CD4-positive, alpha-beta T cell (primary cell): ENCODE measurements at places on chromosomes 11 and 22. TPM values are rescaled to one million over a fixed set of nuclear protein-coding genes. Genes with fewer than 3 reads are reported as not detected.
A peak's percentile ranks its signal among the peaks of the same experiment; 100 is the strongest.

GRCh38 chr11:131378931-131379330 is 8.5 kb downstream of the NTM start:
- no peak overlapping the region for H3K4me3 ChIP-seq
- no peak overlapping the region for H3K27ac ChIP-seq
- H3K4me1 ChIP-seq: no peaks in the 10 kb centered on the region

- no peak overlapping the region for H3K4me3 ChIP-seq
- DNase-seq: no peak
- no peaks in the 10 kb centered on the region for H3K27me3 ChIP-seq
- no peaks in the 10 kb centered on the region for H3K36me3 ChIP-seq
- no peak overlapping the region for H3K27ac ChIP-seq
Measured at GRCh38 chr11:95595973-95596489, 193.6 kb downstream of the FAM76B start.

DNA sequence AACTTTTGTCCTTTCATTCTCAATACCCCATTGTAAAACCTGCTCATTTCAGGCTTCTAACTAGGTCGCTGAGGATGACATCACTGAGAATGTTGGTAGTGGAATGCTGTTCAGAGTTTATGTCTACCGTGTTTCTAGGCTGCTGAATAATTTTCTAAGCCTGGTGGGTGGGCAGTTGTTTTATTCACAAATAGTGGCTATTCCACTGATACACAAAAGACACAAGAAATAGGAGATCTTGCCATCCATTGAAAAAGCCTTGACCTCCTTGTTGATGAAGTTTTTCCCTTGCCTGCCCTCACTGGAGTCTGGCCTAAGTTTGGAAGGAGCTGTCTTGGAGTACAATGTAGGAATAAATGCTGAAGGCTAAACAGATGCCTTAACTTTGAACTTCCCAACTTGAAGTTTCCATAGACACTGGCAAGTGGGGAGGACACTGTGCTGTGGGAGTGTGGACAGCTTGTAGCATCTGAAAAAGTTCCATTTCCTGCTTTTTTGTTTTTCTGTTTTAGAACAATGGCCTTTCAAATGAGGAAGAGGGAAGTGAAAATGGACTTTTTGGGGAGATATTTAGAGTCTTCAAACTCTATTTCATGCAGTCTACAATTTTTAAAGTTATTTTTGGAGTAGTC is 59.2 kb downstream of the TRIM44 start:
- no peak overlapping the region for H3K4me3 ChIP-seq
- no peaks in the 10 kb centered on the region for H3K4me1 ChIP-seq
- H3K36me3 ChIP-seq: peaks cover 12% of the 10 kb centered on the region
- no peaks in the 10 kb centered on the region for H3K27me3 ChIP-seq

DNA sequence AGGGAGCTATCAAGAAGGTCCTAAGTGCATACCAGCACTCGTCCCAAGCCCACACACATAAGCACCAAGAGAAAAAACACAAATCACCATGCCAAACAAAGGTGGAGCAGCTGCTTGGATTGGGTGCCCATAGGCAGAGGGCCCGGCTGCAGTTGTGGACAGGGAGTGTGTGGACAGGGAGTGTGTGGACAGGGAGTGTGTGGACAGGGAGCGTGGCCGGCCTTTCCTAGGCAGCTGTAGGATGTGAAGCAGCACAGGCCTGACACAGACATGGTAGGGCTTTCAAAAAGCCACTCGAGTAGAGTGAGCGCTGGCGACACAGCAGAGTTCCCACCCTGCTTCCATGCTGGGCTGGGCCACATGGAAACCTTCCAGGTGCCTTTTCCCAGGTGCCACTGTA is 3.5 kb downstream of the RTL6 start:
- DNase-seq: no peak
- H3K27me3 ChIP-seq: no peaks in the 10 kb centered on the region
- peaks cover 5% of the 10 kb centered on the region for H3K36me3 ChIP-seq
- H3K4me3 ChIP-seq: no peak overlapping the region

GRCh38 chr11:107741044-107741823 is 29.4 kb upstream of the SLN start:
- no peaks in the 10 kb centered on the region for H3K4me1 ChIP-seq
- no peak overlapping the region for H3K4me3 ChIP-seq
- no peak overlapping the region for H3K27ac ChIP-seq
- no peak for DNase-seq
- no peaks in the 10 kb centered on the region for H3K36me3 ChIP-seq

DNA sequence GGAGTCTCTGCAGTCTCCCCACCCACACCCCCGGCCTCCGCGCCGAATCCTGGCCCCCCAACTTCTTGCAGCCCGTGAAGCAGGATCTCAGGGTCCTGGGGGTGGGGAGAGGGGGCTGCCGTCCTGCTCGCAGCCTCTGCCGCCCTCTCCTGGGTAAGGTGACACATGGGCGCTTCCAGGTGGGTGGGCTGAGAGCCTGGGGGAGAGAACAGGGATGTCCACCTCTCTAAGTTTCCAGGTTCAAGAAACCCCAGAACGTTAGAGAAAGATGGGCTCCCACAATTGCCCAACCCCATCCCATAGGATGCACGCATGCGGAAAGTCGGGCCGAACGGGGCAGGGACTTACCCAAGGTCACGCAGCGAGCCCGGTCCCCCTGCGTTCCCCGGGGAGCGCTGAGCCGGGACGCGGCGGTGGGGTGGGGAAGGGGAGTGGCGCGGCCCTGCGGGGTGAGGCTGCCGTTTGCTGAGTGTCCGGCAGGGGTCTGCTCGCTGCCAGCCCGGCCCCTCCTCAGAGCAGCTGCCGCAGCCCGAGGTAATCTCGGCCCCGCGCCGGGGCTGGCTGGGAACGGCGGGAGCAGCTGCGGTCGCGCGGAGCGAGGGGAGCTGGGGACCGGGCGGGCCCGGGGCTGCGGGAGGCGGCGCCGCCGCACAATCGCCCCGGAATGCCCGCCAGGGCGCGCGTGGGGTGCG is 705 bp upstream of the CAPN1 start:
- peaks cover 37% of the 10 kb centered on the region for H3K4me1 ChIP-seq
- H3K4me3 ChIP-seq: peak overlapping the region; percentile 97
- H3K36me3 ChIP-seq: peaks cover 25% of the 10 kb centered on the region
- DNase-seq: peak; percentile 52
- no peaks in the 10 kb centered on the region for H3K27me3 ChIP-seq

DNA sequence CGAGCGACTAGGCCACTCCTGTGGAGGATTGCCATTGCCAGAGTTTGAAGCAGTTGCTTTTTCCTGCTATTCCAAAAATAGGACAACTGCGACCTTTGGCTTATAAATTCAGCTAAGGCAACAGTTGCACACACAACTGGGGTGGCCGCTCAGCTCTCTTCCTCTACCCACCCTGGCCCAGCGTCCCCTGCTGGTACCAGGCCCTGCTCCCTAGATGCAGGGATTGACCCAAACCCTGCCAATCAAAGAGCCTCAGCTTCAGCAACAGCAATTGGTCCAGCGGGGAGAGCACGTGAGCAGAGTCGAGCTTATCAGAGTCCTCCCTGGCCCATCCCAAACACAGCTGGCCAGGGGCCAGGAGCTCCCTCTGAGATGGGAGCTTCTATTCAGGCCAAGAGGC is 22.0 kb upstream of the CABP2 start:
- H3K27me3 ChIP-seq: no peaks in the 10 kb centered on the region
- no peaks in the 10 kb centered on the region for H3K4me1 ChIP-seq
- H3K4me3 ChIP-seq: no peak overlapping the region
- DNase-seq: no peak
- no peak overlapping the region for H3K27ac ChIP-seq

- H3K27ac ChIP-seq: no peak overlapping the region
- peaks cover 2% of the 10 kb centered on the region for H3K27me3 ChIP-seq
- H3K36me3 ChIP-seq: no peaks in the 10 kb centered on the region
- H3K4me1 ChIP-seq: no peaks in the 10 kb centered on the region
- no peak for DNase-seq
- H3K4me3 ChIP-seq: no peak overlapping the region
Measured at GRCh38 chr11:70688142-70688541, 289.8 kb downstream of the CTTN start.

- no peak for DNase-seq
- no peak overlapping the region for H3K4me3 ChIP-seq
- H3K4me1 ChIP-seq: no peaks in the 10 kb centered on the region
- no peak overlapping the region for H3K27ac ChIP-seq
Measured at GRCh38 chr11:1226986-1227550, 4.2 kb downstream of the MUC5B start.

GRCh38 chr11:74579577-74580270 is 12.7 kb upstream of the POLD3 start:
- no peak overlapping the region for H3K4me3 ChIP-seq
- no peak overlapping the region for H3K27ac ChIP-seq
- H3K4me1 ChIP-seq: no peaks in the 10 kb centered on the region
- H3K27me3 ChIP-seq: no peaks in the 10 kb centered on the region

DNA sequence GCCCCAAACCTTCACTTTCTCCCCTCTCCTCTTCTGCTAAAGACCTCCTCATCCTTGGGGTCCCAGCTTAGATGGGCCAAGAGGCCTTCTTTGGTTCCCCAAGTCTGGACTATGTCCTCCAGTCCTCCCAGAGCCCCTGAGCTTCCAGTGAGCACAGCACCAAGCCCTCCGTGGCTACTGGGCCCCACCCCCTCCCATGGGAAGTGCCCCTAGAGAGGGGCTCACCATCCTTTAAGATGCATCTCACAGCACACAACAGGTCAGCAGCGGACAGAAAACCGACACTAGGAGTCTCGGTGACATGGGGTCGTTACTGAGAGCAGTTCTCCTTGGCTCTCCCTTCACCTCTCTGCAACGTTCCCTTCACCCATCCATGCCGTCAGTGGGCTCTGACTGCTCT is 2.7 kb downstream of the LRRC32 start:
- no peaks in the 10 kb centered on the region for H3K36me3 ChIP-seq
- DNase-seq: no peak
- H3K4me1 ChIP-seq: peaks cover 54% of the 10 kb centered on the region
- H3K27me3 ChIP-seq: peaks cover 12% of the 10 kb centered on the region
- peak overlapping the region; percentile 10 for H3K4me3 ChIP-seq

GRCh38 chr11:131827430-131827829 is 457.0 kb downstream of the NTM start:
- no peak for DNase-seq
- H3K27me3 ChIP-seq: no peaks in the 10 kb centered on the region
- H3K4me3 ChIP-seq: no peak overlapping the region
- no peaks in the 10 kb centered on the region for H3K4me1 ChIP-seq
- H3K36me3 ChIP-seq: no peaks in the 10 kb centered on the region

- no peaks in the 10 kb centered on the region for H3K27me3 ChIP-seq
- H3K4me1 ChIP-seq: no peaks in the 10 kb centered on the region
- no peak overlapping the region for H3K27ac ChIP-seq
Measured at GRCh38 chr11:128146926-128147605, 440.3 kb downstream of the ETS1 start.

GRCh38 chr22:31764785-31765184 is 11.0 kb downstream of the DEPDC5 start:
- DNase-seq: no peak
- no peaks in the 10 kb centered on the region for H3K4me1 ChIP-seq
- H3K27me3 ChIP-seq: no peaks in the 10 kb centered on the region

- peaks cover 4% of the 10 kb centered on the region for H3K4me1 ChIP-seq
- no peak overlapping the region for H3K27ac ChIP-seq
Measured at GRCh38 chr22:17694193-17694592, 55.6 kb downstream of the BCL2L13 start.

DNA sequence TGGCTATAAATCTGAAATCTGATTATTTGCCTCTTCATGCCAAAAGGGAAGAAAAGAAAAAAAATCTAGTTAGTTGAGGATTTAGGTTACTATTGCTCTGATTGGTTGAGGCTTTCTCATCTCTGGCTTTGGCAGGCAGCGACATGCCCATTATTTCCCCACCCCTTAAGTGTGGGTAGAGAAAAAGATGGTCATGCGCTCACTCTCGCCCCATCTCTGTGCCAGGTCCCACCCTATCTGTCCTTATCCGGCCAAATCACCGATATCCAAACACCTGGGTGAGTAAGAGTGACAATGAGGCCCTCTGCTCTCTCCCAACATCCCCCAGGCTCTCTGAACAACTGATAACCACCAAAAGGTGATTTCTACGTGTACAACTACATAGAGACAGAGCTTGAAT is 31.2 kb upstream of the SNX19 start:
- H3K27ac ChIP-seq: no peak overlapping the region
- H3K4me1 ChIP-seq: no peaks in the 10 kb centered on the region
- H3K27me3 ChIP-seq: no peaks in the 10 kb centered on the region
- DNase-seq: no peak

- no peak overlapping the region for H3K27ac ChIP-seq
- DNase-seq: no peak
- H3K27me3 ChIP-seq: no peaks in the 10 kb centered on the region
- peaks cover 13% of the 10 kb centered on the region for H3K4me1 ChIP-seq
Measured at GRCh38 chr11:113363406-113363805, 24.2 kb upstream of the ANKK1 start.

DNA sequence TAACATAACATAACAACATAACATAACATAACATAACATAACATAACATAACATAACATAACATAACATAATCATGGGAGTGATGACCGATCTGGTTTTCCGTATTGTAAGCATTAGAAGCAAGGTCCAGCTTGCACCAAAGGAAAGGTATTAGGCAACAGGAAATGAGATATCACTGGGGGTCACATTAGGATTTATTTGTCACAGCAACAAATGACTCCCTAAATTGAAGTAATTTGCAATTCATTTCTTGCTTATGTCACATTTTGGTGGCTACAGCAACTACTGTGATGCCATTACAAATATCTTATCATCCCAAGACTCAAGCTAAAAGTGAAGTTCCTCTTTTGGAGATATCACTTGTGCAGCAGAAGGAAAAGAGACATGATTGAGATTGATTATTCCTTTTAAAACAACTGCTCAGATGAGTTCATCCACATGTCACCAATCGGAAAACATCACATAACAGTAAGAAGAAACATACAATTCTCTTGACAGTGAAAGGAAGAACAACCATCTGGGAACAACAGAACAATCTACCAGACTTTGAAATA is 1331.1 kb upstream of the RAG2 start:
- no peaks in the 10 kb centered on the region for H3K4me1 ChIP-seq
- H3K27ac ChIP-seq: no peak overlapping the region
- H3K36me3 ChIP-seq: no peaks in the 10 kb centered on the region
- H3K4me3 ChIP-seq: no peak overlapping the region

LRFN4 gene
- total RNA-seq: 2.5 TPM

RFPL1 gene
- total RNA-seq: not detected

IL18 gene
- 0.27 TPM for total RNA-seq

HSPB2 gene
- total RNA-seq: not detected

SCUBE2 gene
- 0.17 TPM for total RNA-seq

TMEM132A gene
- total RNA-seq: not detected

IL17REL gene
- total RNA-seq: not detected

TIMM8B gene
- total RNA-seq: 9.1 TPM

LINC01488 gene
- total RNA-seq: not detected

NUCB2 gene
- total RNA-seq: 73.0 TPM
